ENCODE measurements at places on chromosomes 2 and 18. TPM values are rescaled to one million over a fixed set of nuclear protein-coding genes. Genes with fewer than 3 reads are reported as not detected.
A peak's percentile ranks its signal among the peaks of the same experiment; 100 is the strongest.

GRCh38 chr2:233053928-233054784, 6.0 kb upstream of the INPP5D start:
- peak; percentile 19 for ATAC-seq

DNA sequence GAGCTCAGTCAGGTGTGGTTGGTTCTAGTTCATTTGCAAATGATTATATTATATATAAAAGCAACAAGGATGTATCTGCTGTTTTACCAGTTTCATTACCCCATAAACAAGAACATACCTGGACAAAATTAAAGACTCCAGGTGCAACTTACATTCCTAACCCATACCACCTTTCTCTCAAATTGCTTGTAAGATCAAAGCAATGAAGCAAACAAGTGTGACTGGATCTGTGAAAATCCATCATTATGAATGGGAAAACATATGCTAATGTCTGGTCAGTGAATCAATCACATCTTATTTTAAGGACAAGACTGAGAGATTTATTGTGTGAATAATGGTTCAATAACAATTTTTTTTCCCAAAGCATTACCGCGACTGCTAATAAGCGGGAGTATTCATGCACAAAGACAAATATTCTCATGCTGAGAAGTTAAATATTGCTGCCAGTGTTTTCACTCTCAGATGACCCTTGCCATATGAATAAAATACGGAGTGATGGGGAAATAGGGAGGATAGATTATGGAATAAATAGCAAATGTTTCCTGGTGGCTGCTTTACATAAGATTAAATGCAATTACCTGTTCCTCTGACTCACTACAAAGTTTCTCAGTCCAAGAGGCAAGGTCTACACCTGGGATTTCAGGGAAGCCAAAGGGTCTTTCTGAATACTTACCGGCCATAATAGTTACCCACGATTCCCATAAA, 59.3 kb downstream of the WDR75 start:
- no peak for ATAC-seq

DNA sequence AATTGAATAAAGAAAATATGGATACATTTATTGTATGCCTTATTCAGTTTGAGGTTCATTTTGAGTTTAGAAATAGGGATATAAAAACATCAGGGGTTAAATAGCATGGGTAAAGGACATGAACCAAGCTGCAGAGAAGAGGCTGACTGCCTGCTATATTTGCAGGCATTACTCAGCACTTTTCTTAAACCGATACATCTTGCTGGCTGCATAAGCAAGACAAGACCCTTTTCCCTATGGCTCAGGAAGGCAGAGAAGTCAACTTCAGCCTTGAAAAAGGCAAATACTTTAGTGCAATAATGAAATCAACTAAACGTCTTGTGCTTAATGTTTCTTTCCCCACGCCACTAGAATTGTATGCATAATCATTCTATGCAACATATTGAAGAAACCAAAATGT, 36.4 kb downstream of the SCN1A start:
- peak; percentile 96 for ATAC-seq

Gene RFTN2
- 5.7 TPM for total RNA-seq

Gene XRCC5
- 252 TPM for total RNA-seq

All from motor neuron (in vitro differentiated cells).